SJSA1 (cell line): ENCODE measurements at places on chromosomes 3 and 15.

DNA sequence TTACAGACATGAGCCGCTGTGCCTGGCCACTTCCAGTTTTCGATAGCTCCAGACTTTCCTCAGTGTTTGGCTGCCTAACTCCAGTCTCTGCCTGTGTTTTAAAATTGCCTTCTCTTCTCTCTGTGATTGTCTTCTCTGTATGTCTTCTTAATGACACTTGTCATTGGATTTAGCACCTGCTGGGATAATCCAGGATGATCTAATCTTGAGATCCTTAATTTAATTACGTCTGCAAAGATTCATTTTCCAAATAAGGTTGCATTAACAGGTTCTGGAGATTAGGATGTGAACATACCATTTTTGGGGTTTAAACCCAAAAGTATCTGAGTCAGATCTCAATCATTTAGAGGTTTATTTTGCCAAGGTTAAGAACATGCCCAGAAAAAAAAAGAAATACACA is 222.2 kb upstream of the PDZRN3 start:
- no peak for DNase-seq

DNA sequence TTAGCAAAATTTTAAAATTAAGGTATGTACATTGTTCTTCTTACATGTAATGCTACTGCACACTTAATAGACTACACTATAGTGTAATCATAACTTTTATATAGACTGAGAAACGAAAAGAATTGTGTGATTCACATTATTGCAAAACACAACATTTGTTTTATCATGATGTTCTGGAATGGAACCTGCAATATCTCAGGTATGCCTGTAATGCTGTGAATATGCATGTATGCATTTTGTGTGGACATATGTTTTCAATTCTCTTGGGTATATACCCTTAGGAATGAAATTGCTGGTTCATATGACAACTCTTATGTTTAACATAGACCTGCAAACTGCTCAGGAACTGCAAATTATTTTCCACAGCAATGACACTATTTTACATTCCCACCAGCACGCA is 38.6 kb upstream of the TJP1 start:
- no peak for DNase-seq

DNA sequence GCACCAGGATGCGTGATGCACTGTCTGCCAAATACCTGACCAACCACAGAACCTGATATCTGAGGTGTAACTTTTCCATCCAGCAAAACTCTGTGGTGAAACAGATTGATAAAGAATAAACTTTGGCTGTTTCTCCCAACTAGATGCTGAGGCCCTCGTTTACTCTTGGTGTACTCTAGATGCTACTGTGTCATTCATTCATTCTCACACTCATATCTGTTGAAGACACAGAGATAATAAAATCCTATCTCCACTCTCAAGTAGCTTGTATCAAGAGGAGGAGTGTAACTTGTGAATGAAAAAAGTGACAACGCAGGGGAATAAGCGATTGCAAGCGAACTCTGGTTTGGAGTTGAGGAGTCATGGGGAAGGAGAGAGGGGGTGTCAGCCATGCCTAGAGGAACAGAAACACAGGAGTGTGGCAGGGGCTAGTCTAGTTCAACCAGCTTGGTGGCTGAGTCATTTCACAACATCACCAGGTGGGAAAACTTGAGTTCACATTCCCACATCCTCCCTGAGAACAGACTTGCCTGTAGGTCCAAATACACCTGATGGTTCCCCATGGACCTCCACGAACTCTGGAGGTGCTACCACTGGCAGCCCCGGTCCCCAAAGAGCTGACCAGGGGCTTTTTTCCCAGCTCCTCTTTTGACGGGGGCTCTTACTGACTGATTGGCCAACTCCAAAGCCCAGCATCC is 73.3 kb upstream of the SNRK start:
- no peak for DNase-seq

DNA sequence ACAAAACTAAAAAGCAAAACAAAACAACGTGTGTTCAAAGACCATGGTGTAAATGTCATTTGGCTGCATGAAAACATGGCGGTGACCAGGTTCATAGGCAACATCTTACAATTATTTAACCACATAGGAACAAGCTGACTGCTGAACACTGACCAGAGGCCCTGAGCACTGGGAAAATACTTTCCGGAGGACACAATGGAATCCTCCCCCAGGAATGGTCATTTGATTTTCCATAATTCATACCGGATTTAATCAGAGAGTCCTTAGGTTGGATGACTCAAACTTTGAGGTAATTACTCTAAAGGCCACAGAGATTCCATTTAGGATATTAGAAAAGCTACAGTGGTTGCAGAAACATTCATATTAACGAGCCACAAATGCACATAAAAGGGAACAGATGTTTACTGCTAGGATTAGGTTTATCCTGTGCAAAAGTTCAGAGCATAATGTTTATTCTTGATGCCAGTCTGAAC is 254.7 kb downstream of the NR1D2 start:
- no peak for DNase-seq

DNA sequence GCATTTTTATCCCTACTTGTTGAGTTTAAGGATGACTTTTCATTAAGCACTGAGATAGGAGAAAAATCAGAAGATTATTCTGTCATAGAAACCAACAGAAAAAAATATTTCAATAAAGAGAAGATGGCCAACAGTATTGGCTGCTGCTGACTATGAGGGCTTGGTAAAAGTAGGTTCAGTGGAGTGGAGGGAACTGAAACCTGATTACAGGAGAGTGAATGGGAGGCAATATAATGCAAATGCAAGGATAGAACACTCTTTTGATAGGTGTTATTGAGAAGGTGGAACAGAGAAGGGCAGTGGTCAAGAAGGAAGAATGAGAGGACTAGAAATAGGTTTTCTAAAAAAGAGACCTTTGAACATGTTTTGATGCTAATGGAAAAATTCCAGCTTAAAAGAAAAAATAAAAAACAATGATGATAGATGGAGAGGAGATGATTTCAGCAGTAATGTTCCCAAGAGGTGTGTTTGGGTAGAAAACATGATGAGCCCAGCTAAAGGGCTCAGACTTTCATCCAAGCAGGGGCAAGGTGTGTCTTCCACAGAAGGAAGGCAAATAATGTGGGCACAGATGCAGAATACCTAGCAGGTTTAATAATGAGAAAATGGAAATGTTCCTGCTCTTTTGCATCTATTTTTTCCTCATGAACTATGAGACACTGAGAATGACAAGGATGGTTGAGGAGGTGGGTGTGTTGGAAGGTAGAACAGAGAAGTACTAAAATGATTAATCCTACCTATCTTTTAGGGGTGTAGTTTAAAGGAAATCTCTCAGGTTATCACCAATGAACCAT is 397.9 kb upstream of the GOLIM4 start:
- no peak for DNase-seq

GRCh38 chr3:195812366-195812765 is 637 bp upstream of the MUC4 start:
- no peak for DNase-seq

- DNase-seq, result no peak
Observed at GRCh38 chr3:133491481-133492059, 81.9 kb upstream of the CDV3 start.

GRCh38 chr3:108946292-108947285 is 7.1 kb downstream of the GUCA1C start:
- DNase-seq, result no peak

- no peak for DNase-seq
Observed at GRCh38 chr3:62436785-62437184, 63.4 kb upstream of the FEZF2 start.

DNA sequence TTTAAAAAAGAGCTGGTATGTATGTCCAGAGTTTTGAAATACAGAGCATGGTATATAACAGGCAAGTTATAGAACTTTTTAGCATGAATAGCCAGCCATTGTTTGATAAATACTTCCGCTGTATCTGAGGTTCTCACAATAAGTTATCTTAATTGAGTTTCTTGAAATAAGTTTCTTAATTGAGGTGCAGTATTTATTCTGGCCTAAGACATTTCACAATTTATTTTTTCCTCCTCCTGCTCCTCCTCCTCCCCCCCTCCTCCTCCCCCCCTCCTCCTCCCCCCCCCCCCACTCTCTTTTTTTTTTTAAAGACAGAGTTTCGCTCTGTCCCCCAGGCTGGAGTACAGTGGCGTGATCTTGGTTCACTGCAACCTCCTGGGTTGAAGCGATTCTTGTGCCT is 83.4 kb downstream of the VPS8 start:
- no peak for DNase-seq

DNA sequence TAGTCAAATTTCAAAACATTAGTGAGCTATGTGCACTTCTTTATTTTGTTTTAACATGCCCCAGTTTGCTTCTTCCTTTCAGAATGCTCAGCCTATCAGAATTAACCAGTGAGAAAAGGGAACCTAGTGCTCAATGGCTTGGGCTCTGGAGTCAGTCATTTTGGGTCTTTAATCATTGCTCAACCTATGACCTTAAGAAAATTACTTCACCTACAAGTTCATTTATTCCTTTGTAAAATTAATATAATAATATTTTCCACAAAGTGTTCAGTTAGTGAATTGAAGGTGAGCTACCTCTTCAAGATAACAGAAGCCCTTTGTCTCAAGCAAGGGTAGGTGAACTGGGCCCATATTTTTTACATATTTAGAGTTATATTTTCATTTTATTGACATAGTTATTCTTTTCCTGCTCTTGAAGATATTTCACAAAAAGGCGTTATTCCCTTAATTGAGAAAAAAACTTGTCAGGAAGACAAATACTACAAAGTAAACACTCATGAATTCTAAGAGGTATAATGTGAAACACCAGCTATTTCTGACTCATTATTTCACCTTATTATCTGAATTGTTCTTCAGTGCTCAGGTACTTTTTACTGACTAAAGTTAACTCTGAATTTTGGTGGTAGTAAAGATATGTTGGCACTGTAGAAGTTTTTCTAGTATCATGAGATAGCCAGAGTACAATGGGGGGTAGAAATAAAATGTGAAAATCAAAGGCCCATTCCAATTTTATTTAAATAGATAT is 415.5 kb downstream of the NAALADL2 start:
- DNase-seq, result no peak

DNA sequence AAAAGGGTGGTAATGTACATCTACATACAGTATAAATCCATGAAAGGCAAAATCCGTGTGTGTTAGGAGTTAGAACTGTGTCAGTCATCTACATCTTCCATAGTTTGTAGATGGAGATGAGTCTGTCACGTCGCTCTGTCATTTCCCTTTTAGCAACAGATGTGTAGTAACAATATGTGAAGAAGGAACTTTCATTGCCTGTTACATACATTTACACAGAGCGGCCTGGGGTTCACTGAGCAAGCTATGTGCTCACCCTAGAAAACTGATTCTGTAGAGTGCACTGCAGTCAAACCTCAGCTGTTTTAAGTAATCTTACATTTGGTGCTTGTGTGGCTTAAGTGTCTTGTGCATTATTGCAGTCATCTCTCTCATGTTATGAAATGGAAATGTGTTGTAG is 41.6 kb upstream of the AP3B2 start:
- no peak for DNase-seq

- no peak for DNase-seq
Observed at GRCh38 chr3:10259798-10260197, 11.5 kb downstream of the TATDN2 start.

DNA sequence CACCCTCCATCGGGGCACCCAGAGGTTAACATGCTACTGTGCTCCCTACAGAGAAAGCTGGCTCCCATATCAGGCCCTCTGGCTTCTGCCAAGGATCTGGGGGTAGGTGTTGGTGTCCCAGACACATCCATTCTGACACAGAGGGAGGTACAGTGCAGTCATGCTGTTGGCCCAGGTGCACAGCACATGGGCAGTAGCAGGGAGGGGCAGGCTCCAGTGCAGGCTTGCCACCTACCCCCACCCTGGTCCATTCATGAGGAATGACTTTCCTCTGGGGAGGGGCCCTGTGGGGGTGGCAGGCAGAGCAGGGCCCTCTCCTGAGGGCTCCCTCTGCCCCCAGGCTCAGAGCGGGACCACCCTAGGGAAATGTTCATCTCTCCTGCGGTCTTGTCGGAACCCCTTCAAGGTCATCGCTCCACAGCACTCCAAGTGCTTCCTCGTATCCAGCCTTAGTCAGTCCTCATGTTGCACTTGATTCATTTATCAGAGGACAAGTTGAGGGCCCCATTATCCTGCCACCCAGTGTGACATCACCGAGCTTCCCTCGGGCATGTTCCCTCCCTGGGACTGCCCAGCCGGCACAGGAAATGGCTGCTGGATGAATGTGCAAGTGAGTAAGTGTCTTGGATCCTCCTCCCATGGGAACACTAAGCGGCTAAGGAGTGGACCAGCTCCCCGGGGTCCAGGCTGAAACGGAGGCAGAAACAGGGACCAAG is 10.0 kb downstream of the DUSP7 start:
- peak; percentile 90 for DNase-seq

DNA sequence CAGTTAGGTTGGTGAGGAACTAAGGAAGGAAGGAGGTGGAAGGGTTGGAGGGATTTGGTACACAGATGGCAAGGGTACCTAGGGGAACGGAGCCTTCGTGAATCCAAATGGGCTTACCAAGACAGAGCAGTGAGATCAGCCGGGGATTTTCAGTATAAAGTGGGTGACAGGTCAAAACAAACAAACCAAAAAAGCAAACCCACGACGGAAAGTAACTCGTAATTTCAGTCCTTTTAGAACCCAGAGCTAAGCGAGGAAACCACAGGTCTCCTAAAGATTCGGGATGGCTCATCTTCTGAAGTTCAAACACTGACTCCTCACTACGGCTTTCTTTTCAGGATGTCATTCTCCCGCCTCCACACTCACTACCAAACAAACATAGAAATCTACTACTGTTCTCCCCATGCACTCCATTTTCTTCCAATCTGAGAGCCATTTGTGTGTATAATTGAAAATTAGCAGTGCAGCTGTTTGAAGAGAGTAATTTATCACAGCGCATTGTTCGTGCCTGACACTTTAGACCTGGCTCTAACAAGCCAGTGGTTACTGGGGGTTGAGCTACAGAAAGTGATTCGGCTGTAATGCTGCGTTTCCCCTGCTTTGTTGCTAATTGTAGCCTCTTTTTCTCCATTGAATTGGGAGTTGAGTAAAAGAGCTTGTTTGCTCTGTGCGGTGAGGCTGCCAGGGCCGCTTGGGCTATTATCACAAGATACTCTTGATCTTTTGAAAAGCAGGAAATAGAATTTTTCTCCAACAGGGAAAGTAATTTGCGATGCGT is 64.7 kb upstream of the CCDC39 start:
- no peak for DNase-seq

DNA sequence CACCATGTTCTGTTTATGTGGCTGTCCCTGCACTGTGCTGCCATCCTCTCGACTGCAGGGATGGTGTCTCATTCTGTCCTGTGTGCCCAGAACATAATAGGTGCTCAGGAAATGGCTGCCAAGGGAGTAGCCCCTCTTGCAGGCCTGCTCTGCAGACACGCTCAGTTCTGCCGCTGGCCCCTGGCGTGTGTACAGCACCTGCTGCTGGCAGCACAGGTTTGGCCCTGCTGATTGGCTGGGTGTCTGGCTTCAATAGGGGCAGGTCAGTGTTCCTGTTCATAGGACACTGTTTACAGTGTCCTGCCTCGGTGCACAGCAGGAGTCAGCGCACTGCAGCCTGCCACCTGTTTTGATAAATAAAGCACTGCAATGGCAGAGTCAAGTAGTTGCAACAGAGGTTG is 146.9 kb downstream of the DNAJB8 start:
- DNase-seq, result peak; percentile 18
